ENCODE measurements at places on chromosomes 2 and 18.

DNA sequence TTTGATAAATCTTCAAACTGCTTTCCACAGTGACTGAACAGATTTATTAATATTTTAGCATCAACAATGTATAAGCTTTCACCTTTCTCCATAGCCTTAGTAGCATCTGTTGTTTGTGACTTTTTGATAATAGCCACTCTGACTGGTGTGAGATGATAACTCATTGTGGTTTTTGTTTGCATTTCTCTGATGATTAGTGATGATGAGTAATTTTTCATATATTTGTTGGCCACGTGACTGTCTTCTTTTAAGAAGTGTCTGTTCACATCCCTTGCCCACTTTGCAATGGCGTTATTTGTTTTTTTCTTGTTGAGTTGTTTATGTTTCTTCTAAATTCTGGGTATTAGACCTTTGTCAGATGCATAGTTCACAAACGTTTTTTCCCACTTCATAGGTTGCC is 952.9 kb downstream of the TRIB2 start:
- DNase-seq: no peak

DNA sequence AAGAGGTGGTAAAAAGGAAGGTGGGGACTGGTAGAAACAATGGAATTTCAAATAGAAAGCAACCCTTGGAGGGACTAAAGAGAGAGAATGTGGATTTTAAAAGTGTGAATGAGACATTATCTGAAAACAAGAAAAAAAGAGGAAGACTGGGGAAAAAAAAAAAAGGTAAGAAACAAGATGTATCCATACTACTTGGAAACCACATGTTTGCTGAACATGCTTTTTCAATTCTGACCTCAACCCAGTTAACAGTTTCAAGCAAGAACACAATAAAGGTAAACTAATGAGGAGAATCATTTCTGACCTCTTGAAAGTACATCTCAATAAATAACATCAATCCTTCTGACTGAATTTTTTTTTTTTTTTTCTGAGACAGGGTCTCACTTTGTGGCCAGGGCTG is 2.6 kb downstream of the FARSB start:
- DNase-seq: no peak

- DNase-seq: no peak
These were observed 87.8 kb upstream of the TMEM17 start for GRCh38 chr2:62593825-62594224.

DNA sequence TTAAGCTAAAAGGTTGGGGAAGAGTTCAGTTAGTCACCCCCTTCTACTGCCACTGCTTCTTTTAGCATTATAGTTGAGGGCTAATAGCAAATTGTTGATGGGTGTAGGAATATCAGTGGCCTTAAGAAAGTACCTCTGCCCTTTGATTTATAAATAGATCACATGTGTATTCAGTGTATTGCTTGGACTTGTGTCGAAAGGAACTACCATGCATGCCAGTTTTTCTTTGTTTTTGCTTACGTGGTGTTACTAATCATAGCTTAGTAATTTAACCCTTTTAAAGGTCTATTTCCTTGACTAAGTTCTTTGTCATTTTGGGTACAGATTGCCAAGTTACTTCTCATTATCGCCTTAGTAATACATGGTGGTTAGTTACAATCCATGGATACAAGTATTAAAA is 85.6 kb downstream of the MIB1 start:
- no peak for DNase-seq

DNA sequence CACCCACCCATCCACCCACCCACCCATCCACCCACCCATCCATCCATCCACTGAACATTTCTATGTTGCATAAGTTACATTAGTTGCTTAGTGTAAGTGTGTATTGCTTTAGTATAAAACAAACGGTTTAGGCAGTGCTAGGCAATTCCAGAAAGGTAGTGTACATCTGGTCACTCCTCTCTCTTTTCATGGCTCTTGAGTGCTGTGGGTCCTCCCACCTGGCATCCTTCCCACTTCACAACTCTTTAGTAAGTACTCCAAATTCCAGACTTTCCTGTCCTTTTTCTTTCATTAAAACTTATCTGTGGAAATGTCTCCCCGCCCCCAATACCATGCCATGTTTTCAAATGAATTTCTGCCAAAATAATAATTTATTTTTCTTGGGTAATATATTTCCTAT is 122.5 kb downstream of the PLEKHM3 start:
- DNase-seq: no peak

- DNase-seq: no peak
These were observed 46.7 kb upstream of the KCNG2 start for GRCh38 chr18:79750980-79751571.

- no peak for DNase-seq
These were observed 79.2 kb downstream of the ASB1 start for GRCh38 chr2:238505892-238506280.

GRCh38 chr2:238507836-238508235 is 81.1 kb downstream of the ASB1 start:
- no peak for DNase-seq

DNA sequence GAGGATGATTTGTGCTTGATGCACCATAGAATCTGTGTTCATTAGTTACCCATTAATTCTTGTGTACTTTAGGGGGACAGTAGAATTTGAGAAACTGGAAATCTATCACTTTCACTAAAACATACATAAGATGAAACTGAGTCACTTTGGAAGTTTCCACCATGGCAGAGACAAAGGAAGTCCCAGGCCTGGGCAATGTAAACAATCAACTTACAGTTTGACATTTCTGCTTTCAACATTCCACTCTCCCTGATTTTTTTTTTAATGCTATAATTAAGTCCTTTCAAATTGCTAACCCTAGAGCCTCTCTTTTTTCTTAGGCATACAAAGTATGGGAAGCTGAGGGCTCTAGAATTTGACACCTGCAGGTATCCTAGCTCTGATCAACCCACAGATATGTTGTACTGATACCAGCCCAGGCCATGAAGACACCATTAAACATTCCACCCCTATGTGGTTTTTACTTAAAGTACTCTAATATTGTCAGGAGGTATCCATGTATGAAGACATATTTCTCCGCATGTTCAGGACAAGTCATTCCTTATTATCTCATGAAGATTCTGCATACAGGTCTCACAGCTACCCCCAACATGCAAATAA is 88.5 kb upstream of the GLS start:
- DNase-seq: no peak

All from GM12892 (cell line).